ENCODE measurements at places on chromosomes 2 and 18.

DNA sequence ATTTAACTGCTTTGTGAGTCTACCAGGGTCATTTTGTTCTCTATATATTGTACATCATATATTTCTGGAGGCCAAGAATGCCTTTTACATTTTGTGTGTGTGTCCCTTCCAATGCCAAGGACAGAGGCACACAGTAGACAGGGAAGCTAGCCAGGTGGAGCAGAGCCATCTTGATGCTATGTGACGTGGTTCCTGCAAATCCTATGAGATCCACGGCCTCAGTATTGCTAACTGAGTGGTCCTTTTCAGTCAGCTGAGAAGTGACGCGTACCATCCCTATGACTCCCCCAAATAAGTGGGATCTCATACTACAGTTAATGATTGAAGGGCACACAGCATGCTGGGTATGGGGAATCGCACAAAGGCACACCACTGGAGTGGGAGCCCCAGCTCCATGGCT, 27.3 kb downstream of the CCDC141 start:
- no peak for DNase-seq

GRCh38 chr18:57447154-57447621, 12.0 kb downstream of the ONECUT2 start:
- DNase-seq, result no peak

DNA sequence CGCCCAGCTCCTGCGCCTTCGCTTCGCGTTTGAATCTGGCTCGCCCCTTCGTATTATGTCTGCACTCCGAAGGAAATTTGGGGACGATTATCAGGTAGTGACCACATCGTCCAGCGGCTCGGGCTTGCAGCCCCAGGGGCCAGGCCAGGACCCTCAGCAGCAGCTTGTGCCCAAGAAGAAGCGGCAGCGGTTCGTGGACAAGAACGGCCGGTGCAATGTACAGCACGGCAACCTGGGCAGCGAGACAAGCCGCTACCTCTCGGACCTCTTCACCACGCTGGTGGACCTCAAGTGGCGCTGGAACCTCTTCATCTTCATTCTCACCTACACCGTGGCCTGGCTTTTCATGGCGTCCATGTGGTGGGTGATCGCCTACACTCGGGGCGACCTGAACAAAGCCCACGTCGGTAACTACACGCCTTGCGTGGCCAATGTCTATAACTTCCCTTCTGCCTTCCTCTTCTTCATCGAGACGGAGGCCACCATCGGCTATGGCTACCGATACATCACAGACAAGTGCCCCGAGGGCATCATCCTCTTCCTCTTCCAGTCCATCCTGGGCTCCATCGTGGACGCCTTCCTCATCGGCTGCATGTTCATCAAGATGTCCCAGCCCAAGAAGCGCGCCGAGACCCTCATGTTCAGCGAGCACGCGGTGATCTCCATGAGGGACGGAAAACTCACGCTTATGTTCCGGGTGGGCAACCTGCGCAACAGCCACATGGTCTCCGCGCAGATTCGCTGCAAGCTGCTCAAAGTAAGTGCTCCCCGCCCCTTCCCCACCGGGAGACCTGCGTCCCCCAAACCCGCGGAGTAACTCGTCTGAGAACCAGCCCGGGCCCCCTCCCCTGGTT, 453 bp downstream of the KCNJ3 start:
- no peak for DNase-seq

- DNase-seq, result no peak
Observed at GRCh38 chr2:106553321-106553720, 66.2 kb downstream of the CD8B2 start.

- DNase-seq, result no peak
Observed at GRCh38 chr2:188580738-188581137, 289.1 kb downstream of the GULP1 start.

GRCh38 chr2:74507926-74508520, 528 bp upstream of the PCGF1 start:
- DNase-seq, result no peak

- no peak for DNase-seq
Observed at GRCh38 chr2:125870746-125871145, 785.2 kb upstream of the GYPC start.

DNA sequence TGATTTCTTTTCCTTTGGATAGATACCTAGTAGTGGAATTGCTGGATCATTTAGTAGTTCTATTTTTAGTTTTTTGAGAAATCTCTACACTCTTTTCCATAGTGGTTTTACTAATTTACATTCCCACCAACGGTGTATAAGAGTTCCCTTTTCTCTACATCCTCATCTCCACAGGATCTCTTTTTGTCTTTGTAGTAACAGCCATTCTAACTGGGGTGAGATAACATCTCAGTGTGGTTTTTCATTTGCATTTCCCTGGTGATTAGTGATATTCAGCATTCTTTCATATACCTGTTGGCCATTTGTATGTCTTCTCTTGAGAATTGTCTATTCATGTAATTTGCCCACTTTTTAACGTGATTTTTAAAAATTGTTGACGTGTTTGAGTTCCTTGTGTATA, 13.8 kb downstream of the RFTN2 start:
- DNase-seq, result no peak

GRCh38 chr18:44818668-44819403, 138.1 kb downstream of the SETBP1 start:
- DNase-seq, result no peak

DNA sequence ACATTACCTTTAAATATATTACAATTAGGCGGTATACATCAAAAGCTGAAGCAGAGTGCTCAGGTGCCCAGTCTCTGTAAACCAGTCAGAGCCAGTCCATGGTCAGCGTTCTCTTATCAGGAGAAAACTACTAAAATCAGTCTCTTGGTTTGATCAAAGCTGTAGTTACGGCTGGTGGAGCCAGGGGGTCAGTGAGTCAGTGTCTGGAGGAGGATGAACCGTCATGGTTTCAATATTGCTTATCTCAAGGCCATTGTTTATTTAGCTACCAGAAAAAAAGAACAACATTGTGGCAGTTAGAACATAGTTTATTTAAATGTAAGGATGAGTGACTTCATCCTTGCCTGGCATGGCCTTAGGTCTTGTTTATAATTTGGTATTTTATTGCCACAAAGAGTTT, 71.3 kb upstream of the NYAP2 start:
- DNase-seq, result no peak

DNA sequence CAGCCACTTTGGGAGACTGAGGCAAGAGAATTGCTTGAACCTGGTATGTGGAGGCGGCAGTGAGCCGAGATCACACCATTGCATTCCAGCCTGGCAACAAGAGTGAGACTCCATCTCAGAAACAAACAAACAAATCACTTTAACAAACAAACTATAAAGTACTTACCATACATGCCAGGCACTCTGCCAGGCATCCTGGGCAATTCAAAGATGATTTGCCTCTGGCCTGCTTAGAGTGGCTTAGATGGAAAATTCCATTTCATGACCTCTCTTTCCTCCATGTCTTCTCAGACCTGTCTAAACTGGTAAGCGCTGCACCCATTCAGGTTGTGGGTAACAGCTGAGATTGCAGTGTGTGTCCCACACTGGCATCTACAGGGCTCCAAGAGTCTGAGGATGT, 273.2 kb downstream of the BCL2 start:
- no peak for DNase-seq

GRCh38 chr2:157061799-157062198, 195.7 kb upstream of the GALNT5 start:
- no peak for DNase-seq

- no peak for DNase-seq
Observed at GRCh38 chr2:221822416-221822815, 250.3 kb upstream of the EPHA4 start.

GRCh38 chr2:181396256-181397123, 60.7 kb upstream of the ITGA4 start:
- no peak for DNase-seq

- no peak for DNase-seq
Observed at GRCh38 chr18:45462179-45462578, 153.1 kb upstream of the SLC14A2 start.

DNA sequence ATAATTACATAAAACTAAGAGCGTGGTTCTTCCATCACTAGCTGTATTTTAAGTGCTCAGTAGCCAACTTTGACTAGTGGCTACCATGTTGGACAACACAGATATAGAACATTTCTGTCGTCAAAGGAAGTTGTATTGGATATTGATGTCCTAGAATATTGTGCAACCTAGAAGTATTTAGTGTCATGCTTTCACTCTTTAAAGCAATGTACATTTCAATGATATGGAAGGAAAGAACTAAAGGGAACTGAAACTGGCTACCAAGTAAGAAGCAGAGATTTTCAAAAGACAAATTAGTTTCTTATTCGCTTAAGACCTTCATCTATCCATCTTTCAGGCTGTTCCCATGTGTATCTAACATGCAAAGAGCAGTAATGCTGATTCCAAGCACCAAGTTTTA, 85.4 kb upstream of the EML6 start:
- no peak for DNase-seq

- DNase-seq, result no peak
Observed at GRCh38 chr2:46471697-46472096, 7.7 kb upstream of the TMEM247 start.

DNA sequence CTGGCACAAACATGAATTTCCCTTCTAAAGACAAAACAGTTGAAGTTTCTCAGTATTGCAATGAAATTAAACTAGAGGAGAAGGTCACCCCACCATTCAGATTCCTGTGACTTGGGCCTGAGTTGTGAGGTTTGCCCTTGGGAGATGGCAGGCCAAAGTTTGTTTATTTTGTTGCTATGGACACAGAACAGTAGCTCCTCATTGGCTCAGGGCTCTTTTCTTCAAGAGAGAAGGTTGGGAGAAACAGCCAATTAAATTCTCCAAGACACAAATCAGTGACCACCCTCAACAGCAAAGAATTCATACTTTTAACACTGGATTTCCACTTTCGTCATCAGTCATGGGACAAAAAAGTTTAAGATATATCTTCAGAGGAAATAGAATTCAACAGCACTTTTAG, at the start of gene FLACC1:
Gene FLACC1 (minus strand): TSS at position 125 of the 400 bp plus-strand sequence. CDS start 5,941 bp downstream, outside the sequence.
- DNase-seq, result no peak

GRCh38 chr2:10067330-10067729, 12.9 kb downstream of the CYS1 start:
- no peak for DNase-seq

All from stimulated activated CD4-positive, alpha-beta T cell treated with anti-CD3 and anti-CD28 coated beads, Interleukin-1b, Interleukin-23, amount 100 ng/mL, for 48 hours (primary cell).